ENCODE measurements at places on chromosomes 3 and 15.

DNA sequence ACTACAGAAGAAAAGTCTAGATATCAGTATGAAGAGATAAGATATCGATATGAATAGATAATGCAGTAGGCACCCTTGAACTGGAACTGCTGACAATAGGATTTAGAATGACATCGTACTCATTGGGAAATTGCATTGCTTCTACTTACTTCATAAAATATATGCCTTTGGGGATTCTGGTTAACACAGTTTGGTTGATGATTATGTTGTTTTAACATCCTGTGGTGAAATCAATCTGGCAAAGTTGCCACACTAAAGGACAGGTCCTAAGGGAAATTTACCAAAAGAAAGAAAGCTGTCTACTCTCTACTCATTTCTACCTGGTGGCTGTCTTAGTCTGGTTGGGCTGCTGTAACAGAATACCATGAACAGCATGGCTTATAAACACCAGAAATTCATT, 417.4 kb upstream of the DPH6 start:
- H3K4me1 ChIP-seq: no peaks in the 10 kb centered on the region
- no peak for DNase-seq

- no peaks in the 10 kb centered on the region for H3K27me3 ChIP-seq
- DNase-seq: no peak
- H3K4me1 ChIP-seq: no peaks in the 10 kb centered on the region
Observed at GRCh38 chr15:76440441-76440840, 103.9 kb downstream of the ISL2 start.

GRCh38 chr15:75823860-75824613, 19.2 kb upstream of the UBE2Q2 start:
- no peak for DNase-seq
- no peaks in the 10 kb centered on the region for H3K36me3 ChIP-seq
- H3K27ac ChIP-seq: no peak overlapping the region
- H3K27me3 ChIP-seq: no peaks in the 10 kb centered on the region
- no peaks in the 10 kb centered on the region for H3K4me1 ChIP-seq

DNA sequence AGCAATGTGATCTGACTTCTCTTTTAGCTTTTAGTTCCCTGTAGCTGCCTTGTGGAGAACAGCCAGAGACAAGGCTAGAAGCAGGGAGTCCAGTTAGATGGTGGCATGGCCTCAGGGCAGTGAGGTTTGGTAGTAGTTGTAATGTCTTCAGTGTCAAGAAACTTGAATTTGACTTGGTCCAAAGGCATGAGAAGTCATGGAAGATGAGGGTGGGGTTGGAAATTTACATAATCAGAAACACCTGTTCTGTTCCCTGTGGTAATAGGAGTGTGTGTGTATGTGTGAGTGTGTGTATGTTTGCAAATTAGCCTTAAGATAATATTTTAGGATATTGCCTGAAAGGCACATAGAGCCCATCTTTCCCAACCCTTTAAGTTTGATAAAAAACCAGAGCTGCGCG, 55.2 kb upstream of the GCNT3 start:
- no peak for DNase-seq
- no peaks in the 10 kb centered on the region for H3K4me1 ChIP-seq
- H3K27ac ChIP-seq: no peak overlapping the region
- H3K36me3 ChIP-seq: no peaks in the 10 kb centered on the region
- H3K4me3 ChIP-seq: no peak overlapping the region
- no peaks in the 10 kb centered on the region for H3K27me3 ChIP-seq

GRCh38 chr3:37702478-37703154, 159.1 kb upstream of the CTDSPL start:
- DNase-seq: no peak
- no peak overlapping the region for H3K27ac ChIP-seq
- H3K36me3 ChIP-seq: no peaks in the 10 kb centered on the region
- no peaks in the 10 kb centered on the region for H3K27me3 ChIP-seq
- H3K4me1 ChIP-seq: no peaks in the 10 kb centered on the region
- H3K4me3 ChIP-seq: no peak overlapping the region

GRCh38 chr3:170808041-170808440, 62.0 kb downstream of the RPL22L1 start:
- no peak for DNase-seq
- H3K27ac ChIP-seq: no peak overlapping the region
- no peaks in the 10 kb centered on the region for H3K36me3 ChIP-seq
- peaks cover 27% of the 10 kb centered on the region for H3K4me1 ChIP-seq
- no peak overlapping the region for H3K4me3 ChIP-seq

DNA sequence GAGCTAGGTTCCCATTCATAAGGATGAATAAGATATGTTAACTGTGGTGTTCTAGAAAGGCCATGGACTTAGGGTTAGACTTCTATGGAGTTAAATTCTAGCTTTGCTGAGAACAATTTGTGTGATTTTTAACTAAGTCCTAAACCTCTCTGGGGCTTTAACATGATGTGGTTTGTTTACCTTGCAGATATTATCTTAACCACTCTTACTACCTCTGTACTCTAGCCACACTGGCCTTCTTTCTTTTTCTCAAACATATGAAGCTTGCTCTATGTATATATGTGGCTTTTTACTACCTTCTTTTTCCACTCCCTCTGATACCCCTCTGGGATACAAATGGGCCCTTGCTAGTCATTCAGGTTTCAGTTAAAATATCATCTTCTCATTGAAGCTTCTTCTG, 108.4 kb downstream of the ZNF609 start:
- no peaks in the 10 kb centered on the region for H3K27me3 ChIP-seq
- H3K4me1 ChIP-seq: peaks cover 2% of the 10 kb centered on the region
- no peak overlapping the region for H3K4me3 ChIP-seq
- DNase-seq: no peak
- no peak overlapping the region for H3K27ac ChIP-seq

DNA sequence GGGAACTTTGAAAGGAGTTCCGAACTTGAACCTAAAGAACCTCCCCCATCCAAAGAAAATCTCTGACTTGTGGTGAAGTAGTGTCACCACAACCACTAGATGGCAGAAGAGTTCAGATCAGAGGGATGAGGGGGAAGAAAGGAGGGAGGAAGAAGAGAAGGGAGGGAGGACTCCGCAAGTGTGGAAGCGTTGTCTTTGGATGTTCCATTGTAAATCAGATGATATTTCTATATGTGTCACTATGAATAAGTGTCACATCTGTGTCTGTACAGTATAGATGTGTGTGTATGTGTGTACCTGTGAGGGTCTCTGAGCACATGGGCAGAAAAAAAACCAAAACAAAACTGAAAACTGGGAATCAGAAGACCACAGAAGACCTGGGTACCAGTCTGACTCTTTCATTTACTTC, 16.9 kb downstream of the SLC24A1 start:
- peak overlapping the region; percentile 6 for H3K4me3 ChIP-seq
- H3K27me3 ChIP-seq: no peaks in the 10 kb centered on the region
- H3K4me1 ChIP-seq: no peaks in the 10 kb centered on the region
- H3K27ac ChIP-seq: no peak overlapping the region

DNA sequence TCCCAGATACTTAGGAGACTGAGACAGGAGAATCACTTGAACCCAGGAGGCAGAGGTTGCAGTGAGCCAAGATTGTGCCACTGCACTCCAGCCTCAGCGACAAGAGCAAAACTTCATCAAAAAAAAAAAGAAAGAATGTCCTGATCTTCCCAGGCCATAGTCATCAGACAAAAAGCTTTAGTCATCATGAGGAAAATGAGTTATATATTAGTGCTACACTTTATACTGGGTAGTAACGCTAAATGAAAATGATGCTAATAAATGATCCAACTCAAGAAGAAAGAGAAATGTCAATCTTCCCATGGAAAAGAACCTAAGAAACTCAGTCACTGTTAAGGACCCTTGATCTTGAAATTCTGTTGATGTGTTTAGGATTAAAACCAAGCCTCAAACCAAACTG, 26.3 kb upstream of the TRIM59 start:
- no peaks in the 10 kb centered on the region for H3K27me3 ChIP-seq
- H3K4me3 ChIP-seq: no peak overlapping the region
- no peak overlapping the region for H3K27ac ChIP-seq
- DNase-seq: no peak
- H3K36me3 ChIP-seq: no peaks in the 10 kb centered on the region

- H3K36me3 ChIP-seq: no peaks in the 10 kb centered on the region
- DNase-seq: peak; percentile 52
- no peaks in the 10 kb centered on the region for H3K27me3 ChIP-seq
- H3K4me1 ChIP-seq: peaks cover 15% of the 10 kb centered on the region
Observed at GRCh38 chr3:192812743-192813383, 85.5 kb upstream of the FGF12 start.

DNA sequence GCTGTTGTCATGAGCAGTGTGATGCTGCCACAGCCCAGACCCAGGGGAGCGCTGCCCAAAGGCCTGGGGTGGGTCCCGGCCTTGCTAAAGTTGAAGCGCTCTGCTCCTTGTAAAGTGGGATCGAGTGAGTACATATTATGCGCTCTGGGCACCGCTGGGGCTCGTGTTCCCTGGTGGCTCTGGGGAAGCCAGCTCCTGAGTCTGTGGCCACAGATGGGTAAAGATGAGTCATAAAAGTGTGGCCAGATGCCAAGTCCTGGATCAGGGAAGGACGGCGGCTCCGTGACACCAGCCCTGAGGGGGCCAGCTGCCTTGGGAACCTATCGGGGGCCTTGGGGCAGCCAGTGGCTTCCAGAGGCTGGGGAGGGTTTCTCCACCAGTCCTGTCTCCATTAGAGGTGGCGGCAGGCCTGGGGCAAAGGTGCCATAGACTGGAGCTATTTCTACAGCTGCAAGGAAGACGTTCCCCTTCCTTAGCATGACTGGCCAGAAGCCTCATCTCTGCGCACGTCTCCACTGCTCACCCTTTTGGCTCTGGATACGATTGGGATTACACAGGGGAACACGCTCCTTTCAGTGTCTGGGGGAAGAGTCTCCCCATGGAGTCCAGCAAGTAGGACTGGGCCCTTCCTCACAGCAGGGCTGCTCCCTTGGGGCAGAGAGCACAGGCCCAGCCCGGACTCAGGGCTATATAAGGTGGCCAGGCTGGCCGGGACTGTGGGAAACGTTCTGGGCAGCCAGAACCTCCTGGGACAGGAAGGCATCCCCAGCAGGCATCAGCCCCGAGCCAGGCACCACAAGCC, 1.2 kb upstream of the ITIH4 start:
- H3K27ac ChIP-seq: no peak overlapping the region
- H3K27me3 ChIP-seq: no peaks in the 10 kb centered on the region
- H3K4me3 ChIP-seq: no peak overlapping the region

- H3K4me1 ChIP-seq: peaks cover 5% of the 10 kb centered on the region
- H3K36me3 ChIP-seq: no peaks in the 10 kb centered on the region
- no peak overlapping the region for H3K4me3 ChIP-seq
- H3K27ac ChIP-seq: no peak overlapping the region
- H3K27me3 ChIP-seq: no peaks in the 10 kb centered on the region
- DNase-seq: no peak
Observed at GRCh38 chr3:120151791-120152190, 57.5 kb upstream of the GSK3B start.

- peak overlapping the region; percentile 35 for H3K27ac ChIP-seq
- no peak overlapping the region for H3K4me3 ChIP-seq
- peak; percentile 85 for DNase-seq
- H3K36me3 ChIP-seq: no peaks in the 10 kb centered on the region
Observed at GRCh38 chr15:68623301-68623892, 44.6 kb downstream of the CORO2B start.

GRCh38 chr3:110473405-110473804, 598.2 kb upstream of the NECTIN3 start:
- H3K27me3 ChIP-seq: no peaks in the 10 kb centered on the region
- no peaks in the 10 kb centered on the region for H3K4me1 ChIP-seq
- no peak for DNase-seq
- H3K27ac ChIP-seq: no peak overlapping the region

- no peak overlapping the region for H3K27ac ChIP-seq
- no peaks in the 10 kb centered on the region for H3K27me3 ChIP-seq
- H3K36me3 ChIP-seq: no peaks in the 10 kb centered on the region
- H3K4me3 ChIP-seq: no peak overlapping the region
Observed at GRCh38 chr3:87805670-87806069, 253.1 kb downstream of the CGGBP1 start.

DNA sequence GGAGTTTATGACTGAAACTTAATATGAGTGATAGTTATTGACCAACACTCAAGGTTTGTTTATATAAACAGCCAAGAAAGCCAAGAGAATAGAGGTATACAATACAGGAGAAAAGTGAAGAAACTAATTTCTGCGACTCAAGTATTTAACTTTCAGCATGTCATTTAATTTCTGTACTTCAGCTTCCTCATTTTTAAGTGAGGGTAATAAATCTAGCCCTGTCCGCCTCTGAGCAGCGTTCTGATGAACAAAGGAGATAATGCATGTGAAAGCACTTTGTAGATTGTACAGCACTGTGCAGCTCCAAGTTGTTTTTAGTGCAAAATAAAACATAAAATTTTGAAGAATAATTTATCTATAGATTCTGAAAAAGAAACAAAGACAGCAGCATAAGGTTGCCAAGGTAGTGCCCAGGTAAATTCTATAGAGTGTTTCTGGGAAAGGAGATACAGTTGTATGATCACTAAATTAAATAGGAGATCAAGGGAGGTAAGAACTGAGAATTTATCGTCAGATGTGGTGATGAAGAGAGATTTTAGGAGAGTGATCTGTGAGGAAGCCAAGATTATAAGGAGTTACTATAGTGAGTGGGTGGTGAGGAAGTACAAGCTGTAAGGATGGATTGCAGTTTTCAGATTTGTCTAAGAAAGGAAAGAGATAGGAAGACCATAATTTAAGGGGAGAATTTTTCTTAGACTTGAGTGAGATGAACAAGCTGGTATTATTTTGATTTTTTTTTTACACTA, 71.3 kb downstream of the RASA2 start:
- H3K4me1 ChIP-seq: no peaks in the 10 kb centered on the region
- H3K4me3 ChIP-seq: no peak overlapping the region
- no peak overlapping the region for H3K27ac ChIP-seq
- no peaks in the 10 kb centered on the region for H3K36me3 ChIP-seq

GRCh38 chr15:43105077-43105736, 631 bp downstream of the UBR1 start:
- peak; percentile 12 for DNase-seq
- H3K36me3 ChIP-seq: peaks cover 2% of the 10 kb centered on the region
- H3K4me3 ChIP-seq: peak overlapping the region; percentile 83
- peaks cover 3% of the 10 kb centered on the region for H3K4me1 ChIP-seq
- H3K27ac ChIP-seq: peak overlapping the region; percentile 87

DNA sequence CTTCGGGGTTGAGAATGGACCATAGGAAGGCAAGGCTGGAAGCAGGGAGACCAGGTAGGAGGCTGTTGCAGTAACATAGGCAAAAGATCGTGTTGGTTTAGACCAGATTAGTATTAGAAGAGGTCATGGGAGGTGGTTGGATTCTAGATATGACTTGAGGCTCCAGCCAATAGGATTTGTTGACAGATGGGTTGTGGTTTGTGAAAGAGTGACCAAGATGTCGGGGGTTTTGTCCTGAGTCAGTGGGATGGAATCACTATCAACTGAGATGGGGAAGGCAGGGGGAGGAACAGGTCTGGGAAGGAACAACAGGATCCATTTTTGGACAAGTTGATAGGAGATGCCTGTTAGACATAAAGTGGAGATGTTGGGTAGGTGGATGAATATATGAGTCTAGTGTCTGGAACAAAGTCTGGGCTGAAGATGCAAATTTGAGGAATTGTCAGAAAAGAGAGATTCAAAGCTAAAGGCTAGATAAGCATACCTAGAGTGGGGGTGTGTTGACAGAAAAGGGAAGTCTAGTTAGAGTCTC, 95.5 kb upstream of the NPHP3 start:
- H3K36me3 ChIP-seq: no peaks in the 10 kb centered on the region
- H3K4me3 ChIP-seq: no peak overlapping the region
- no peak for DNase-seq
- no peak overlapping the region for H3K27ac ChIP-seq
- no peaks in the 10 kb centered on the region for H3K27me3 ChIP-seq
- no peaks in the 10 kb centered on the region for H3K4me1 ChIP-seq

Measured in fibroblast of lung (primary cell).